Stimulated activated CD8-positive, alpha-beta memory T cell treated with anti-CD3 and anti-CD28 coated beads, Interleukin-15, amount 100 ng/mL, for 24 hours (primary cell): ENCODE measurements at places on chromosomes 12 and 14.

DNA sequence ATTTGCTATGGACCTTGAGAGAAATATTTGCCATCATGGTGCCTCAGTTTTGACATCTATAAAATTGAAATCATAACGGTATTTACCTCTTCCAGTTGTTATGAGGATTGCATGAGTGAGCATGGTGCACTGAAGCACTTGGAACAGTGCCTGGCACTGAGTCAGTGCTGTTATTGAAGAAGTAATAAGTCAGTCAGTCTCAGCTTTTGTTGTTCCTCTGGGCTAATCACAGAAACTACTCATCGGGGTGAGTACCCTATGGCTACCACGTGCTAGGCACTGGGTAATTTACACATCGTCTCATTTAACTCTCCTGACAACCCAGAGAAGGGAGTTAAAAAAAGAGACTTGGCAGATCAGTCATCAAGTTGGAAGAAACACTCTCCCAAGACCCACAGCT, 159.5 kb upstream of the NRXN3 start:
- no peak for DNase-seq

GRCh38 chr14:63603749-63604277, 37.9 kb downstream of the WDR89 start:
- no peak for DNase-seq

GRCh38 chr12:80745851-80746505, 29.3 kb downstream of the MYF5 start:
- DNase-seq = no peak

- DNase-seq = no peak
Measured at GRCh38 chr12:105040476-105040875, 43.8 kb downstream of the ALDH1L2 start.

- no peak for DNase-seq
Measured at GRCh38 chr12:108297424-108297823, 41.7 kb downstream of the CMKLR1 start.

GRCh38 chr12:59407799-59408198, 188.0 kb upstream of the SLC16A7 start:
- DNase-seq = no peak

GRCh38 chr12:76820888-76821482, 57.1 kb downstream of the ZDHHC17 start:
- DNase-seq = no peak

DNA sequence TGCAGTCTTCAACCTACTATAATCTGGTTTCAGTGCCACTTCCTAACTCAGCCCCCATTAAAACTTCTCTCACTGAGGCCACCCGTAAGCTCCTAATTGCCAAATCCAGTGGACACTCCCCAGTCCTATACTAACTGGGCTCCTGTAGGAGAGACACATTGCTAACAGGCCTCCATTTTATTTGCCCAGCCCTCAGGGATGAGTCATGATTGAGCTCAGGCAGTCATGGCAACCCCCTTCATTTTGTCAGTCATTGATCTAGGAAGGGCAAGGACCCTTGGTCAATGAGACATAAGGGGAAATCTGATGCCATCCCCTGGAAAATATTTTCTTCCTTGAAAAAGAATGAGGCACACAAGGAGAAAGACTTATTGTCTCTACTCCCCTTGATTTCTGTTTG, 70.1 kb upstream of the HIF1A start:
- no peak for DNase-seq

GRCh38 chr14:84433961-84434360, 1096.0 kb upstream of the FLRT2 start:
- no peak for DNase-seq

GRCh38 chr12:53502983-53503728, 2.1 kb downstream of the TARBP2 start:
- DNase-seq = no peak

- no peak for DNase-seq
Measured at GRCh38 chr12:2673966-2674810, 120.6 kb upstream of the FKBP4 start.

DNA sequence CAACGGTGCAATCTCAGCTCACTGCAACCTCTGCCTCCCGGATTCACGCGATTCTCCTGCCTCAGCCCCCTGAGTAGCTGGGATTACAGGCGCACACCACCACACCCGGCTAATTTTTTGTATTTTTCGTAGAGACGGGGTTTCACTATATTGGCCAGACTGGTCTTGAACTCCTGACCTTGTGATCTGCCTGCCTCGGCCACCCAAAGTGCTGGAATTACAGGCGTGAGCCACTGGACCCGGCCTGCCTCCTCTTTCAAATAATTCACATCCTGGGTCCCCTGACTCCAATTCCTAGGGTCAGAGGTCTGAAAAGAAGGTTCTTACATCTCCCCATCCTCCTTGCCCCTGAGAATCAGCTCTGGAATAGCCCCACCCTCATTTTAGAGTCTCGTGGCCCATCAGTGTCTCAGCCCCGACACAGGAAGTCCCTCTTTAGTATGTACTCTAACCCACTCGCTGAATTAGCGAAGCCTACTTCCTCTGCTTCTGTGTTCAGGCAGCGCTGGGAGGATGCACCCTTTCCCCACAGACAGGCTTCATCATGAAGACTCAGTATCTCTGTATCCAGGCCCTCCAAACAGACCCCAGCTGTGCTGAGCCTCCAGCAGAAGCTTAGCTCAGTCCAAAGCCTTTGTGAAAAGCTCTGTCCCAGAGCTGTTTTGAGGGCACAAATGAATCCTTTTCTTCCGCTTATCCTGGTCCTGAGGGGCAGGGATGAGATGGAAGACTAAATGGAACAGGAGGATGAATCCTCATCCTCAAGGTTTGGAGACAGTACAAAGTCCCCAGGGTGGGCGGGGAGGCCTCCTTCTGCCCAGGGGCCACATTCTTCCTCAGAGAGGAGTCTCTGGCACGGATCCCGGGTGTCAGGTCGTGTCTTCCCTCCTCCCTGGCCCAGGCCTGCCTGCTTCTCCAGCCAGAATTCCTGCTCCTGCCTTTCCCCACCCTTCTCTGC, 3.5 kb downstream of the LPAR5 start:
- no peak for DNase-seq

GRCh38 chr12:54300732-54301427, at the start of gene NFE2:
NFE2 (minus strand) TSS chr12:54301015; CDS start chr12:54295248, 5,767 bp downstream.
- no peak for DNase-seq

- no peak for DNase-seq
Measured at GRCh38 chr14:56129933-56130332, 11.7 kb downstream of the PELI2 start.

DNA sequence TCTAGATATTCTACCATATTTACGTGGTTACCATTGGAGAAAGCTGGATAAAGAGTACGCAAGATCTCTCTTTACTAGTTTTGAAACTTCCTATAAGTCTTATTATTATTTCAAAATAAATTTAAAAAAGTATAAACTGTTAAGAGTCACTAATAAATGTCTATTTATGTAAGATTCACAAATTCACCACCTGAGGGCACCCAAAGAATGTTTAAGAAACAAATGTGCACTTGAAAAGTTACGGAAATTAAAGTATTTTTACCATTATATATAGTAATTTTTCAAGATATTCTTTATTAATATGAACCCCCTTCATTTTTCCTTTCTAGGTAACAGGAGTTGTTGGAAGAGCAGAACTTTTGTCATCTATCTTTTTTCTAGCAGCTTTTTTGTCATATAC, 11.9 kb downstream of the TMTC3 start:
- DNase-seq = no peak

DNA sequence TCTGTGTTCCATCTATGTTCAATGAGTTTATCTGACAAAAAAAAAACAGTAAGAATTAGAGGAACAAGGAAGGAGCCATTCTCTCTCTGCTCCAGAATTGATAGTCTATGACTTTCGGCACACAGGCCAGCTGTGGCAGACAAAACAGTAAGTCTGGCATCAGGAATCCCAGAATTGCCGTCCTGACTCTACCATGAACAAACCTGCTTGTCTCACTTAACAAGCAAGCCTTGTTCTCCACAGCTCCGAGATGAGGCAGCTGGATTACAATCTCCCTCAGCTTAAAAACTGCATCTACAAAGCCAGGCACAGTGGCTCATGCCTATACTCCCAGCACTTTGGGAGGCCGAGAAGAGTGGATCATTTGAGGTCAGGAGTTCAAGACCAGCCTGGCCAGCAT, 153.6 kb upstream of the TMCC3 start:
- no peak for DNase-seq

GRCh38 chr12:23767834-23768233, 181.6 kb downstream of the SOX5 start:
- no peak for DNase-seq

DNA sequence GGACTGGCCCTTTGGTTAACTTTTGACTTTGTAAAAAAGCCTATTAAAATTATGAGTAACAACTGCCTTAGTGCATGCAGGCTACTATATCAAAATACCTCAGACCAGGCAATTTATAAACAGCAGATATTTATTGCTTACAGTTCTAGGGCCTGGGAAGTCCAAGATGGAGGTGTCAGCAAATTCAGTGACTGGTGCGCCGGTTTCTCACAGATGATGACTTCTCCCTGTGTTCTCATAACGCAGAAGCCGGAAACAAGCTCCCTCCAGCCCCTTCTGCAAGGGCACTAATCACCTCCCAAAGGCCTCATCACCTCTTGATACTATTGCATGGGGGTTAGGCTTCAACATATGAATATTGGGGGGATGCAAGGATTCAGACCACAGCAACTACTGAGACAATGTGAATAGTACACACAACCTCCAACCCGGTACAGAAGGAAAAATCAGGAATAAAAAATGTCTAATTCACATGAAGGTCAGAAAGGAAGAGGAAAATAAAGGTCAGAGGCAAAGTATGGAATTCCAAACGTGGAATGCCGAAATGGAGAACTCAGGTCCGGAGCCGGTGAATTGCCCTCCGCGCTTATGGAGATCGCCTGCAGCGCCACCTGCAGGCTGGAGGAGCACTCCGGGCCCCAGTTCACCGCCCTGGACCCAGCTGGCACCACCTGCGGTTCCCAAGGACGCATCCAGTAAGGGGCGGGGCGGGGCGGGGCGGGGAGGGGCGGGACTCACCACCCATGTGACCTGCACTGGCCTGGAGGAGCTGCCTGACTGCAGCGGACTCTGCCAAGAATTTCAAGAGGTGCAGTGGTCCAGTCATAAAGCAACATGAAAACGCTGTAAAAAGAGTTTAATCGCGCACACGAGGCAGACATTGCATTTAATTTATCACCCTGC, 203.4 kb downstream of the KIF26A start:
- no peak for DNase-seq

- no peak for DNase-seq
Measured at GRCh38 chr14:32375663-32376062, 46.6 kb downstream of the AKAP6 start.

DNA sequence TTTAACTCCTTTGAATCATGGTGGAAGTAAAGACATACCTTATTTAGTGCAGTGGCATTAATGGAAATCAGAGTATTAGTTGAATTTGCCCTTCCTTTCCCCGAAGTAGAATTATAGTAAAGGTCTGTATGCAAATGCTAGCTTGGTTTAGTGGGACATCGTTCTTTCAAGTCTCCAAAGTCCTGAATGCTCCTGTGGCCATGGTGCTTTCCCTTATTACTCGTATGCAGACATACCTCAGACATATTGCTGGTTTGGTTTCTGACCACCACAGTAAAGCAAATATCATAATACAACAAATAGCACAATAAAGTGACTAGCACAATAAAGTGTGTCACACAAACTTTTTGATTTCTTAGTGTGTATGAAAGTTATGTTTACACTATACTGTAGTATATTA, 52.3 kb downstream of the MNAT1 start:
- no peak for DNase-seq

GRCh38 chr14:36428350-36428749, 91.7 kb downstream of the NKX2-1 start:
- no peak for DNase-seq

- no peak for DNase-seq
Measured at GRCh38 chr14:97578982-97579548, 781.9 kb downstream of the VRK1 start.

GRCh38 chr12:65720136-65721130, 103.8 kb upstream of the HMGA2 start:
- no peak for DNase-seq

- DNase-seq = no peak
Measured at GRCh38 chr14:20503898-20504297, 1.4 kb upstream of the RNASE10 start.

GRCh38 chr14:100532906-100533655, 54.1 kb downstream of the BEGAIN start:
- no peak for DNase-seq

DNA sequence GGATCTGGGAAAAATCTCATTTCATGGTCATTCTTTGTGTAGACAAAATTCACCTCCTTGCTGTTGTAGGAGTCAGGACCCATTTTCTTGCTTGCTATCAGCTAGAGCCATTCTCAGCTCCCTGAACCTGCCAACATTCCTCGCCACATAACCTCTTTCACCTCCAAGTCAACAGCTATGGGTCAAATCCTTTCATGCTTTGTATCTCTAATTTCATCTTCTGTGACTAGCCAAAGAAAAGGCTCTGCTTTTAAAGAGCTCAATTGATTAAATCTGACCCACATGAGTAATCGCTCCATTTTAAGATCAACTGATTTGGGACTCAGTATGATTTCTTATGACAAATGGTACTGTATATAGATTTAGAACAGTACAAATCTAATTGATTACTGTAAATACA, 89.2 kb upstream of the FOXG1 start:
- no peak for DNase-seq

DNA sequence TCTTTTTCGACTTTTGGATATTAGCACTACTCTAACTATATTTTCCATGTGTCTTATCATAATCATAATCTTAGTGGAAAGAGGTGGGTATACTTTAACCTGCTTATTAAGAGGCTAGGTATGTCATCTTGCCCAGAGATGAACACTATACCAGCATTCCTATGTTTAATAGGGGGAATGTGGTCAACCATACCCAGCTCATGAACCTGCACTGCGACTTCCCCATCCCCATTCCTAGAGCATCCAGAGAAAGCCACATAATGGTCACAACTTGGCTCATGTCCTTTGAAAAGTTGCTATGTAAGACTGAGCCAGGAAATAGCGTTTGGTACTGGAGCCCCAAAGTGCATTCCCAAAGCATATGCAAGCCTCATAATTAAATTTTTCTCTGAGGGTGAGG, 55.2 kb downstream of the TMCC3 start:
- DNase-seq = no peak

DNA sequence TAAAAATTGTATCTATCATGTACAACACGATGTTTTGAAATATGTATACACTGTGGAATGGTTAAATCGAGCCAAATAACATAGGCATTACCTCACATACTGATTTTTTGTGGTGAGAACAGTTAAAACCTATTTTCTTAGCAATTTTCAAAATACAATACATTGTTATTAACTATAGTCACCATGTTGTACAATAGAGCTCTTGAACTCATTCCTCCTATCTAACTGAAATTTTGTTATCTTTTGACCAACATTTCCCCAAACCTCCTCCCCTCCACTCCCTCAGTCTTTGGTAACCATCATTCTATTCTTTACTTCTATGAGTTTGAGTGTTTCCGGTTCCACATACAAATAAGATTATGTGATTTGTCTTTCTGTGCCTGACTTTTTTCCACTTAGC, 6.8 kb upstream of the SLC38A2 start:
- no peak for DNase-seq

- no peak for DNase-seq
Measured at GRCh38 chr14:86654558-86655184, 1124.7 kb downstream of the FLRT2 start.
